ENCODE measurements at places on chromosomes 1 and 21.

- DNase-seq, result no peak
Observed at GRCh38 chr1:32770221-32770731, 46.9 kb downstream of the YARS1 start.

DNA sequence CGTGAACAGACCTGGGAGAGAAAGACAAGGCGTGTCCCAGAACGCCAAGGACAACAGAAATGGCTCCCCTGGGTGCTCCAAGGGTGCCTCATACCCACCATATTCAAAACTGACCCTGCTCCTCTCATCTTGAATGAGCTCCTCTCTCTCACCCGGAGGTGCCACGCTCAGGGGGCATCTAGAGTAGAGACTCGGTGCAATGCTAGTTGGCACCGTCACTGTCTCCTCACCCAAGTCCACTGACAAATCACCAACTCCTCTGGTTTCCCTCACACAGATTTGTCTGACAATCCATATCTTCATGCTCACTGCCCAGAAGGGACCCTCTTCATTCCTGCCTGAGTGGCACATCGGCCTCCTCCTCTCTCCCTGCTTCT is 5.0 kb downstream of the TMEM125 start:
- DNase-seq, result no peak

DNA sequence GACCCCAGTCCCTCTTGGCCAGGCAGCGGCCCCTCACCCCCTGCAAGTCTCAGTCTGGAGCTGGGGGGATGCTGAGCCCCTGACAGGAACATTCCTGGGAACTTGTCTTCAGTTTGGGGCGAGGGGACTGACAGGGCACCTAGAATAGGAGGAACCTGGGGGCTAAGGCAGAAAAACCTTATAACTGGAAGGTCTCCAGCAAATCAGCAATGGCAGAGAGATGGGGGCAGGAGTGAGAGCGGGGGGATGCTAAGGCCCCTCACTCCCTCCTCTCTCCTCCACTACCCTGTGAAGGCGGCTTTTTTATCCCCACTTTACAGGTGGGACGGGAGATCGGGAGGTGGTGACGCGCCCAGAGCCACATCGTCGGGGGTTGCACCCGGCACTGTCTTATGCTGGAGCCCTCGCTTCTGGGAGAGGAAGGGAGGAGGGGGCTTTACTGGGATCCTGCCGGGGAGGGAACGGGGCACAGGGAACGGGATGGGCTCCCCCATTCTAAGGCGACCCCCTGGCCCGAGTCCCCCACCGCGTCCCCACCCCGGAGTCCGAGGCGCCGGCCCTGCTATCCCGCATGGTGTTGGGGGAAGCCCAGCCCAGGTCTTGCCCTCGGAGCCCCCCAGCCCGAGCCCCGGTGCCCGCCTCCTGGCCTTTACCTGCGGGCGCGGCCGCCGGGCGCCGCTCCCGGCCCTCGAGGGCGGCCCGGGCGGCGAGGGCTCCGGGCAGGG is 456 bp downstream of the COL8A2 start:
- DNase-seq, result no peak

DNA sequence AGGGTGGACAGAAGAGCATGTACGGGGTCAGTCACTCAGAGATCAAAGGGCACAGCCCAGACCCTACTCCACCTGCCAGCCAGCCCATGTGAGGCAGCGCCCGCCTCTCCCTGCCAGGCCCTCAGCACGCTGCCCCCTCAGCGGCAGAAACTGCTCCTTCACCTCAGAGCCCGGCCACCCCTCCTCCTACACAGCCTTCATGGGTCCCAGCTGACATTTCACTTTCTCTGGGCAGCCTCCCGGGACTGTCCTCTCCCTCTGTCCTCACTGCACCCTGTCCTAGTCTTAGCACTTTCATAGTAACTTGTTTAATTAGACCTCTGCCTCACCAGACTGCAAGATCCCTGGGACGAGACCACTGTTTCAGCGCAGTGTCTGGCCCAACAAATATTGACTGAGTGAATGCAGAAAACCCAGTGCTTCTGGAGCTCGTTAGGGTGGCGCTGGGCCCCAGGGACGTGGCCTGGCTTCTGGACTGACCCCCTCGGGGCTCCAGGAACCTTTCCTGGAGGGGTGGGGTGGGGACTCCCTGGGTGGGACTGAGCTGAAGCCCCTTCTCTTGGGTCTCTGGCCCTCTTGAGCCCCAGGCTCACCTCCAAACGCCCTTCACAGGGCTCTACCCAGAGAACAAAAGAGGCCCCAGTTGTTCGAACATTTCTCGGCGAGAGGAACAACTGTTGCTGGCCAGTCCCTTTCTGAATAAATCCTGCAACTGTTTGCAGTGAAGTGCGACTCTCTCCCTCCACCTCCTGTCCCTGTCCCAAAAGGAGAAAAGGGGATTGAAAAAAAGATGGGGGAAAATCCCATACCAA is 114.9 kb downstream of the CASZ1 start:
- no peak for DNase-seq

- no peak for DNase-seq
Observed at GRCh38 chr1:63704443-63704842, 69.4 kb upstream of the ROR1 start.

GRCh38 chr1:111275079-111275478 is 15.6 kb upstream of the CHIA start:
- DNase-seq, result no peak

DNA sequence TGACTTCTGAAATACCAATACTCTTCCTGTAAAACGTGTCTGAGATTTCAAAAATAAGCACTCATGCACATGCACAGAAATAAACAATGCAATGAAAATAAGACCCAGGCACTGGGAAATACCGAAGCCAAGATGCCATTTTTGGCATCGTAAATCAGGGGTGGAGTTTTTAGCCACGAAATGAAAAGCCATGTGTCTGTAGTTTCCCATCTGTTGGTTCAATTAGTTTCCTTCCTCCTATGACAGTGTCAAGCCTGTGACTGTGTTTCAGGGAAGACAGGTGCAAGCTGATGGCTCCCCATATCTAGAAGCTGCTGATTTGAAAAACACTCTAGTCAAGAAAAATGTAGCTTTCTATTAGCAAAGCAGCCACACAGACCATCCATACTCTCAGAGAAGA is 480.4 kb upstream of the CAMK1G start:
- DNase-seq, result peak; percentile 78

- no peak for DNase-seq
Observed at GRCh38 chr1:155254714-155255242, 505 bp downstream of the ENTREP3 start.

DNA sequence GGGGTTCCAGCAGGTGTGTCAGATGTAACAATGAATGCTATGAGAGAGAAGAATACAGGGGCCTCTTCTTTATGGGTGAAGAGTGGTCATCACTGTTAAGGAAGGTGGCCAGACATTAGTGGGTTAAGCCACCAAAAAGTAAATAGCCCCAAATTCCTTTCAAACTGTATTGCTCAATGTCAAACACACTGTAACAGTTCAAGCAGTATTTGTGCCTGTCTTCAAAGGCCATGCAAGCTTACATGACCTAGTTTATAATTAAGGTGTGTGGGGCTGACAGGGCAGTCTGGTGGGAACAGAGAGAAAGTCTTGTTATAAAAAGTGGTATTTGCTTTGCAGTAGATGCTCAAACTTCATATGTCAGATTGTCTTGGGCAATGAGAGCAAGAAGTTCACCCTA is 18.5 kb downstream of the CHIT1 start:
- DNase-seq, result no peak

DNA sequence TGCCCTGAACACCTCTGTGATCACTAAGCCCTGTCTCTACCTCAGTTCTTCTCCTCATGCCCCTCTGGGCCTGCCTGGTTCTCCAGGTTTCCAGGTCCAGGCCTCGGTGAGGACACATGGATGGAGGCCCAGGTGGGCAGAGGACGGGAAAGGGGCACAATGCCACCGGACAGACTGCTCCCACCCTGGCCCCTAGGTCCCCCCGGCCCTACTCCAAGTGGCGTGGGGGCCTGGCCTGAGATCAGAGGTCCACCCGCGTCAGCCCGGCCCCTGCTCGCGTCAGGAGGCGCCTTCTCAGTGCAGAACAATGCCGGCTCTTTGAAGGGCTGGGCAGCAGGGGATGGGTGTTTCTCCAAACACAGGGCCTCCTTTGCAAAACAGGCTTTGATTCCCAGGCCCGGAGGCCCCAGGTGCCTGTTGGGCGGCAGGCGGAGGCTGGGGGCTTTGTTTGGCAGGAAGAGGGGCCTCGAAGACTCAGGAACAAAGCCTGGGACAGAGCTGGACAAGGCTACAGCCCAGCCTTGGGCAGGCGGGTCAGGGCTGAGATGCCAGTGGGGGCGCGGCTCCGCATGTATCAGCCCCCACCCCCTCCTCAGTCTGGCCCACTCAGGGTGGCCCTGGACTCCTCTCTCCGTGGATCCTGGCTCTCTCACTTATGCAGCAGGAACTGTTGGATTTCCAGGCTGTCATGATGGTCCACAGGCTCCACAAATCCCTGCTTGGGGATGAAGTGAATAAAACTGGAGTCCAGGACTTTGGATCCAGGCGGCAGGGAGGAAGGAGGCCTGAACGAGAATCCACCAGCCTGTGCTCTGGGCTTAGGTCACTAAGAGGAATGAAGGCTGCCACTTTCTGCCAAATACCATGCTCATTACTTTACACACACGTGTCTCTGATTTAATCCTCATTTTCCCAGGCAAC is 77.4 kb upstream of the SLC2A1 start:
- no peak for DNase-seq

GRCh38 chr1:158095737-158096335 is 84.9 kb upstream of the CD1D start:
- peak; percentile 27 for DNase-seq

GRCh38 chr1:43849670-43850069 is 83.9 kb upstream of the ARTN start:
- DNase-seq, result no peak

DNA sequence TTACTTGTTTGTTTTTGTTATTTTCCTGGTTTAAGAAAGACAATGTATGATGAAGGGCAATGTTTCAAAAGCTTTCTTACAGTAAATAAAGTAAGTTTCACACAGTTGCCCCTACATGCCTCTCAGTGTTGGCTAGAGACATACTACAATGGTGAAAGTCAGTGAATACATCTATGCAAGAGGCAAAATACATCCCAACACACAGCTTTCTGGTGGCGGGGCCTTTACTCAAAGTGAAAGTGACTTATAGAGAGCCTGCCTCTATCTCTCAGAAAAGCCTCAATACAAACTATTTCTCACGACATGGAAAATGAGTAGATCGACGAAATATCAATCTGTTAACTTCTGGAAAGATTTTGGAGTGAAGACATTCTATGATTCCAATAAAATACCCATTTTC is 122.3 kb downstream of the SLC30A10 start:
- no peak for DNase-seq

DNA sequence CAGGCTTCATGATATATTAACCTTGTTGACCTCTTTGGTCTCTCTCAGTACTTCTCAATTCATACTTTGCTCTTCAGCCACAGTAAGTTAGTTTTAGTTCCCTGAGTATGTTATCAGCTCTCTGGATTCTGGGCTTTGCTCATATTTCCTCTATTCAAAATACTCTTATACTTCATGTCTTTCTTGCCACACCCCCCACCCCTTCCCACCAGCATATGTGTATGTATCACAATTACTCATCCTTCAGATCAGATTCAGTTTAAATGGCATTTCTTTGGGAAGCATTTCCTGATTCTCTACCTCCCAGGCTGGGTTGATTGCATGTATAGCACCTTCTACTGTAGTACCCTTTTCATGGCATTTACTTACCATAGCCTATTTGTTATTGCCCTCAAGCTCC is 28.3 kb downstream of the SLC30A7 start:
- DNase-seq, result no peak

- DNase-seq, result no peak
Observed at GRCh38 chr1:39639305-39640130, at the start of gene HEYL. TSS of gene HEYL (minus strand) at chr1:39639643. CDS start at chr1:39639625, 18 bp downstream.

DNA sequence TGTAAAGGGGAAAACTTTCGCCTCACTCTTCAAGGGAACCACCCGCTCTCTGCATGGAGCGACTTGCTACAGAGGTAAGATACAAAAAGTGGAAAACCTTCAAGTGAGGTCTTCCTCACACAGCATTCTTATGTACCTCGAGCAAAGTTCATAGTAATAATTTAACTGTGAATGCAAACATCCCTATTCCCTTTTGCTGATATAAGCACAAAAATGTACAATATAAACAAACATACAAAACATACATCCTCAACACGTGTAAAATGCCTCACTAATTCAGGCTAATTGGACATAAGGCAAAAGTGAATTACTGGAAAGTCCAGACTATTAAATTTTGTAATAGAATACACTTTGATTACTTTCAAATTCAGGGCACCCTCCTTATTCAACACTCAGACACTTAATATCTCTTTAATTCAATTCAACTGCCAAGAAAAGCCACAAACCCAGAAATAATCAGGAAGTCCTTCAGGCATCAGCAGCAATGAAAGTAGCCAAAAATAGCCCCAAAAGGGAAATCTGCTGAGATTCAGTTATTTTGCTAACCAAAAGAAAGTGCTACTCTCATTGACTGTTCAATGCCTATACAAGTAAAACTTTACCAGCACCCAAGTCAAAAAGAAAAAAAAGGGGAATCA is 15.2 kb upstream of the LMX1A start:
- no peak for DNase-seq

- DNase-seq, result no peak
Observed at GRCh38 chr21:36236052-36236730, 79.6 kb downstream of the DOP1B start.

DNA sequence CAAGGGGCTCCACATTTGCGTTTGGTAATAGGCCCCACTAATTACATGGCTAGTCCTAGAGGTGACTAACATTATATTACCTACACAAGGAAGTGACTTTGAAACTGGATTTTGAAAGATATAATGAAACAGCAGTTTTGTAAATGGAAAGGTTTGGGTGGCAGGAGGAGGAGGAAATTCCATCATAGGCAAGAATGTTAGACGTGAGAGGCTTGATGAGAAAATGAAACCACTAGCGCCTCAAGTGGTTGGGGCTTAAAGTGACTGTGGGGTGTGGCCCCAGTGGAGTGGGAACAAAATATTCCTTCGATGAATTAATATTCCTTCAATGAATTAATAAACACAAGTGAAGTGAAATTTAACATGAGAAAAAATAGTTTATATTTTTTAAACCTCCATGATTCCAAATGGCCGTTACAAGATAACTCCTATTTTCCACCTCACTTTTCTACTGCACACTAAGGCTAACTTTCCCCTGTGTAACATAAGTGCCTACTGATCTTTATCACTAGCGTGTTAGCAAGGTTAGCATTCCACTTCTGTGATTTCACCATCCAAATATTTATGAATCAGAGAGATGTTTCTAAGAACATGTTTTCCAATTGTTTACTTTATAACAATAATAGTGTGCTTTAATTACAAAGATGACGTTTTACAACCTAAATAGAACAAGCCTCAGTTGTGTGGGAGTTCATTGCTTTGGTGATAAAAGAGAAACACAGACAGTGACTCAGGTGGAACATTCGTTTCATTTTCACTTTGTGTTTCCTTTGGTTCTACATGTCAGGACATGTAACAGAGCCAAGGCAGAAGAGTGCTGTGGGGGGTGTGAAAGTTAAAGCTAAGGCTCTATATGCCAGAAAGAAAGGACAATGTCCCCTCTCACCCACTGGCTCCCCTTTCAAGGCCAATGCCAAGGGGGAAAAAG is 12.5 kb upstream of the ATF3 start:
- DNase-seq, result peak; percentile 29

GRCh38 chr1:6288665-6289064 is 27.8 kb upstream of the GPR153 start:
- DNase-seq, result no peak

GRCh38 chr21:42304556-42305454 is 10.4 kb downstream of the TFF3 start:
- DNase-seq, result no peak

Data from cerebellar cortex (tissue), 1 donor.